ENCODE measurements at places on chromosomes 3 and 15.

DNA sequence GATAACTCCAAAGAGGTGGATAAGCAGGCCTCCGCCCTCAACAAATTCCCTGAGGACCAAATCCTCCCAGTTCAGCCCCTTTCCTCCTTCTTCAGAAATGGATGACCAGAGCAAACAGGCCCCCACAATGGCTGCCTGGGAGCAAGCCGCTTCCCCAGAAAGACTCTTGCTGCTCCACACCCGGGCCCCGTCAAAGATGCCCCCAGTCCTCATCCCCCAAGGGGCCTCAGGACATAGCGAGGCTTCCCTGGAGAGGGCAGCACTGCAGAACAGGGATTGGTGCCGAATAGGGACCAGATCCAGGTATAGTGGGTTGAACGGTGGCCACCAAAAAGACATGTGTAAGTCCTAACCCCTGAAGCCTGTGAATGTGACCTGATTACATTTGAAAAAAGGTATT, 502.3 kb downstream of the SHQ1 start:
- DNase-seq = no peak

DNA sequence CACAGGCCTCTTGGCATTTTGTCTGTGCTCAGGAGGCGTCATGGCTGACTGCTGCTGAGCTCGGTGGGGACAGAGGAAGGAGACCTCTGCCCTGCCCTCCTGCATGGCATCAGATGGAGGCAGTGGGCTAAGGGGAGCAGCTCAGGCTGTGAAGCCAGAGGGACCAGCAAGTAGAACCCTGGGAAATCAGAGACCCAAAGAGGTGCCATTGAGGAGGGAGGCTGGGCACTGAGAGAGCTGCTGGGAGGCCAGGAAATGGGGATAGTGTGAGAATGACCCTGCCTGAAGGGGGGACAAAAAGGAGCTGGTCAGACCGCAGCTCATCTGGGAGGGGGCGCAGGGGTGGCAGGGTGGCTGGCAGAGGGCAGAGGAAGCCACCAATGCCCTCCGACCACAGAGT, 136.8 kb downstream of the FBLN2 start:
- DNase-seq = no peak

GRCh38 chr3:42668793-42669217, 15.3 kb downstream of the ZBTB47 start:
- DNase-seq = no peak

DNA sequence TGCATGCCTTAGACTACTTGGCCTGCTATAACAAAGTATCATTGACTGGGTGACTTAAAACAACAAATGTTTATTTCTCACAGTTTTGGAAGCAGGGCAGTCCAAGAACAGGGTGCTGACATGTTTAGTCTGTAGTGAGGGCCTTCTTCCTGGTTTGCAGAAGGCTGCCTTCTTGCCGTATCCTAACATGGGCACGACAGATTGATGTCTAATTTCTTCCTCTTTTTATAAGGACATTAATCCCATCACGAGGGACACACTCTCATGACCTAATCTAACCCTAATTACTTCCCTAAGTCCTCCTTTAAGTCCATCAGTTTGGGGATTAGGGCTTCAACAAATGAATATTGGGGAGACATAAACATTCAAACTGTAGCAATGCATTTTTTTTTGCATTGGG, 10.9 kb upstream of the GOLGA8B start:
- no peak for DNase-seq

DNA sequence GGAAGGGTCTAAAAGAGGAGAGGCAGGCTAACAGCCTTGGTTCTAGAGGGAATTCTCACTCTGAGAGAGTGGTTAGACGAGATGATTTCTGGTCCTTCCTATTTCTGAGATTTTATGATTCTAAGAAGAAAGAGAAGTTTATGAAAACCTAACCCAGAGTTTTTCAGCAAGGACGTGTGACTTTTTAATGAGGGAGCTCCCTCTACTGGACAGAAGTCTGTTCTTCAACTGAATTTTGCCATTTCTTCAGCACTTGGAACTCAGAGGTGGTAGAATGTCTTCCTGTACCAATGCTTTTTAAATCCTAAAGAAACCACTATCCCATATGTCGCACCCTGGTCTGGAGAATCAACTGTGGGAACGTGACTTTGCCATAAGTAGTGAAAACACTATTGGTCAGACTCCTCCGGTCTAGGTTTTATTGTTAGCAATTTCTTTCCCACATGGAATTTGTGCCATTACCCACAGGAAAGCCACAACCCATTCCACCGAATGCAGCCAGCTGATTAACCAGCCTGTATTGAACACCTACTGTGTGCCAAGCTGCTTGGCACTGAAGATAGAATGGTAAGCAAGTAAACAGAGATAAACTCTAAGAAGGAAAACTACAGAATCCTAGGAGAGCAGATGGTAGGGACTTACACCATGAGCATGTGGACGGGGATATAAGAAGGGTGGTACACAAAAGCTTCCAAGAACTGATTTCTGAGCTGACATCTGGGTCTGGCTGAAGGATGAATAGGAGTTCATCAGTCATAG, 199.5 kb upstream of the LMCD1 start:
- DNase-seq = no peak

DNA sequence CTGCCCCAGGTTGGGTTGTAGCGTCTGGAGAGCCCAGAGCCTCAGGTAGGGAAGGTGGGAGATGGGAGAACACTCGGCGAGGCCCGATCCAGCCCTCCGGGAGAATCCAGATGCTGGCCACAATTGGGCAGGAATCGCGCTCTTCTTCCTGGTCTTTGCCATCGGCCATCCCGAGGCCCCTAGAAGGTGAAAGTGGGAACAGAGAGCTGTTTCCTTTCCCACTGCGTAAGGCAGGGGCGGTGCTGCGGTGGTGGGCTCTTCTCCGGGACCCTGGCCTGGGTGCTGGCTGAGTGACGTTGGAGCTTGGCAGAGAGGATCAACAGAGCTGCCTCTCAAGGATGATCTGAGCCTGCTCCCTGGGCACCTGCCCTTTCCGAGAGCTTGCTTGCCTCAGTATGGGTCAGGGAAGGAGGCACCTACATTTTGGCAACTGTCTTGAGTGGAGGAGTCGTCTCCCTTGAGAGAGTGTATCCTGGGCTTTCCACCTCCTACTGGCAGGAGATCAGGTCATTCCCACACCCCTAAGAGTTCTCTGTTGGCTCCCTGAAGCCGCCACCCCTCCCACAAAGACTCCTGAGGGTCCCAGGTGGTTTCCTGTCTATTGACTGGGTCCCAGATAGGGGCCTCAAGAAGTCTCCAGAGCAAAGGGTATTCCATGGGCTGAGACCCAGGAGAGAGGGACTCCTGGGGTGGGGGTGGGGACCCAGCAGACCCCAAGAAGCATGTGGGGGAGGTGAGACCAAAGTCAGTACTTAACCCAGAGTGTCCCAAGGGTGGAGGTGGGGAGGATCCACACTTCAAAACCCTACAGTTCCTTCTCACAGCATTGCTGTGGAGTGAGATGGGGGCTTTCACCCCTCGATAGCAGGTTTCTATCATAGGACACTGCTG, 1.6 kb downstream of the C15orf39 start:
- no peak for DNase-seq

DNA sequence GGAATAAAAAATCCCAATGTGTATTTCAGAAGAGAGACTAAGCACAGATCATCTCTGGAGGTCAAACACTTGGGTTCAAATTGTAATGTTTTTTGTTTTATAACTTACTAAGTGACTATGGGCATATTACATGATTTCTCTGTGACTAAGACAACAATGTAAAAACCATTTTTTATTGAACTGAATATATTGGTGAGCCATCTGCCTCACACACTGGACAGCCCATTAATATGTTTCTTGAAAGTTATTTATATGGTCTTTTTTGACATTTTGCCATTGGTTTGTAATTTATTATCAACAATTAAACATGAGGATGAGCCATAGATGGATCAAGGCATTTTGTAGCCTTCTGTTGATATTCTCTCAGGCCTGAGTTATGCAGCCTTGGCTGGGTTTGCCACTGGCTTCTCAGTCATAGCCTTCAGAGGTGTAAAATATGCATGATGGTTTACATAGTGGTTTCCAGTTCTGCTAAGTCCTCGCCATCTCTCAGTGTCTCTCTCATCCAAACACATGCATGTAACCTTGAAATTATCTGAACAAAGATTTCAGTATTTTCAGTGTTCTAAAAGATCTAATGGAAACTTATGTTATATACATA, 997.2 kb downstream of the DIPK2A start:
- no peak for DNase-seq

GRCh38 chr3:180287703-180288102, 251.0 kb upstream of the PEX5L start:
- no peak for DNase-seq

- DNase-seq = no peak
These were observed 43.9 kb upstream of the BHLHE40 start for GRCh38 chr3:4935347-4935746.

DNA sequence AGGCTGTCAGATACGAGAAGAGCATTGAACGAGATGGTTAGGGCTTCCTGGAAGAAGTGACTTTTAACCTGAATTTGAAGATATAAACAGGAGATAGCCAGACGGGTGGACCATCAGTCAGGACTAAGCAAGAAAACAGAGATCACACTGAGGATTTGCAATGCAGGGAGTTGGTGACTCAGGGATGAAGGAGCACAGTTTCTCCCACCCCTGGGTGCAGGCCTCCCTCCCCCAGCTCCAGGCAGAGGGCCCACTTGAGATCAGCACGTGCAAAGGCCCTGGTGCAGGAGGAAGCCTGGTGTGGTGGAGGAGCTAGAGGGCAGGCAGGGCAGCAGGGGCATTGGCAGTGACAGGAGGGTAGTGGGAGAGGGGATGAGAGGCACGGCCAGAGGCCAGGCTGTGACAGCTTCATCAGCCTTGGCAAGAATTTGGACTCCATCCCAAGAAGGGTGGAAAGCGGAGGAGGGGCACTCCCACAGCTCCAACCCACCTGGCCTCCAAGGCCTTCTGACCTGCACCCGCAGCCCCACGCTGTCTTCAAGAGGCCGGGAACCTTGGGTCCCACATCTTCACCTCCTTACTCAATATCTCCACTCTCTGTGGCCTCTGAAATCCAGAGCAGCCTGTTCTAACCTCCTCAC, 8.7 kb upstream of the PCSK6 start:
- DNase-seq = no peak

DNA sequence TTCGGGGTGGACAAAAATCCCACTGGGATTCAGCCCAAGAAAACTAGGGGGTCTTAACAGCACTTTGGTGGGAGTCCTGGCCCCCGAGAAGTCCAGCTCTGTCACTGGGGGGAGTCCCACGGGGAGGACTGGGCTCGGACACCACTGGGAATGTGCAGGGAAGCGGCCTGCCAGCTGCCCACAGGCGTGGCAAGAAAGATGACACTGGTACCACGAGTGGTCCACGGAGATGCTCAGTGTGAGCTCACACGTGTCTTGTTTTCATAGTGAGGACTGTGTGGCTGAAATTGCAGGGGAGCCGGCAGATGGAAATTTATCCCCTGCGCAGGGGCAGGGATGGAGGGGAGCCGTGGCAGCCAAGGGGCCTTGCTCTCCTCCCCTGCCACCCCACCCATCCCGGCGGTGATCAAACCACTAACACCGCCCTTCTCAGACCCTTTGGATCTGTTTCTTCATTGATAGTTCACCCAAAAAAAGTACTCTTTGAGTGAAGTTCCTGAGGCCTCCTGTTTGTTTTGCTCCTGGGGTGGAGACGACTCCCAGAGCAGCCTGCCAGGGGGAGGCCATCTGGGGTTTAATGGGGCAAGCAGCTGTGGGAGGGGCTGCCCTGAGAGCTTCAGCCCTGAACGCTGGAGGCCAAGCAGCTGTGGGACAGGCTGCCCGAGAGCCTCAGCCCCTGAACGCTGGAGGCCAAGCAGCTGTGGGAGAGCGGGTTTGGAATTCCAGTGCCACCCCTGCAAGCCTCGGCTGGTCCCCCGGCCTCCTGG, 130.9 kb downstream of the LRRK1 start:
- no peak for DNase-seq

DNA sequence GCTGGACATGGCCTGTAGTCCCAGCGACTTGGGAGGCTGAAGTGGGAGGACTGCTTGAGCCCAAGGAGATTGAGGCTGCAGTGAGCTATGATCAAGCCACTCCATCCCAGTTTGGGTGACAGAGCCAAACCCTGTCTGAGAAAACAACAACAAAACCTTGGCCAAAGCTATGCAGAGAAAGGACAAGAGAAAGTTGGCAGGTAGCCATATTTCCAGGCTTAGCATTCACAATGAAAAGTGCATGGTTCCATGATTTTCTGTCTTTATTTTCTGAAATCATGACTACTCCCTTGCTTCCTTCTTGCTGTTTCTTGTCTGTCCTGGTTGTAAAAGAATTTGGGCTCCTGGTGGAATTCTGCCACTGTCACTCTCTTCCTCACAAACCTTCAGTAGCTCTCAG, 284.6 kb upstream of the C2CD4B start:
- no peak for DNase-seq

- no peak for DNase-seq
These were observed at the start of gene C3orf70 for GRCh38 chr3:185152410-185153170. Gene C3orf70 (minus strand): TSS chr3:185153060. CDS start chr3:185152823, 237 bp downstream.

DNA sequence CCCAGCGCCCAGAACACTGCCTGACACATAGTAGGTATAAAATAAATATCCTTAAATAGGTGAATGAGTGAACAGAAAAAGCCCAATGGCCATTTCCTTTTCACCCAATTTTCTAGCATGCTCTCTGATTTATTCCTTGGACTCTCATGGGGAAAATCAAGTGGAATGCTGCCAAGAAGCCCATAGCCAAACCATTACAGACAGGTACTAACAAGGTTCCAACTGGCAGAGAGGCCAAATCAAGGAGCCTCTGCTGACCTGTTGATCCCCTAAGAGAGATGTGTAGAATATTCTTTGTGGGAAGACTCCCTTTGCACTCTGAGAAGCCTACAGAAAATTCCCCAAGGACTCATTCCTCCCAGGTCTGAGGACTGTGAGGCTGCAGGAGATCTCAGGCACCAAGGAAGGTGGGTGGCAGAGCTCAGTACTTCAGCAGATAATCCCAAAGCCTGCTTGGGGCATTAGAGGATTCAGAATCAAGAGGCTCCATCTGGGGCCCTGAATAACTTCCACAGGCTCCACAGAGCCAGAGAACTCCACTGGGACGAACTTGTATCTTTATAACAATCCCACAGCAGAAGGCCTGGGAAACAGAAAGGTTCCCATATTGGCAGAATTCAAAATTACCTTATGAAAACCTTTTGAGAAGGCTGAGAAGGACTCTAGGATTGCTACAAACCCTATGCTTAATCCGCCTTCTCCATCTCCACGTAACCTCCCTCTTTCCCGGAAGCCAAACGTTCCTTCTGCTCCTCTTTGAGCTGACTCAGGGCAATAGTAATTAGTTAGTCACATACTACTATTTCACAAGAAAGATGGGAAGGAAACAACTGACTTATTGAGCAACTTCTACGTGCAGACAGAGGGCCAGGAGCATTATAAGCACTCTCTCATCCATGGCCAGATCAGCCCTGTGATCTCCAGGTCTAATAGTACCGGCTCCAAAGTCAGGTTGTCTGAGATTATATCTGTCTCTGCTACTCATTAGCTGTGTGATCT, 34.5 kb downstream of the PRICKLE2 start:
- no peak for DNase-seq

DNA sequence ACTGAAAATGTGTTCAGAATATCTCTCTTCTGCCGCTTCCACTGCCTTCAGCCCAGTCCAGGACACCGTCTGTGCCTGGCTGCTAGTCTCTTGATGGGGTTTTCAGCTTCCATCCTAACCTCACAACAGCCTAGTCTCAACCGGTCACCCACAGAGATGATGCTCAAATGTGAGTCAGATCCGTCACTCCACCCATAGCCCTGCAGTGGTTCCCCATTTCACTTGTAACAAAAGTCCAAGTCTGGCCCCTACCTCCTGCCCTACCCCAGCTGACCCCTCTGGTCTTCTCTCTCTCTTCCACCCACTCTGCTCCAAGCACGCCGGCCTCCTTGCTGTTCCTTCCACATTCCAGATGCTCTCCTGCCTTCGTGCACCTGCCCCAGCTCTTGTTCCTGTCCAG, 68.1 kb downstream of the PPARG start:
- no peak for DNase-seq
